ENCODE measurements at places on chromosomes 11 and 22.

- no peak for DNase-seq
Measured at GRCh38 chr11:63508745-63509144, 2.9 kb downstream of the LGALS12 start.

- DNase-seq = no peak
Measured at GRCh38 chr11:133732109-133732674, 113.1 kb downstream of the SPATA19 start.

GRCh38 chr11:131760091-131761061 lies 390.0 kb downstream of the NTM start:
- DNase-seq = no peak

DNA sequence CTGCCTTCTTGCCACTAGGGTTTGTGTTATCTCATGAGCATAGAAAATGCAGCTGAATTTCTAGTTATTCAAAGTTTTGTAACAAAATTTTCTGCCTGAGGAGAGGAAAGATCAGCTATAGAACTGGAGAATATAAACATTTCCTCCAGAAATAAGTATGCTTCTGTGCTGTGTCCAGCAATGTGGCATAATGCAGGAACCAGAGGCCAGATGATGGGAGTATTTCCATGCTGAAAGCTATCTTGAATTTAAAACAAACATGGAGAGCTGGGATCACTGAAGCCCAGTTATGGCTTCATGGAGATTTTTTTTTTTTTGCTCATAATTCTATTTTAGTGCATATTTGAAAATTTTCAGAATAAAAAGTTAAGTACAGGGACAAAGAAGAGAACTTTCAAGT lies 608.2 kb downstream of the SOX6 start:
- DNase-seq = no peak

- no peak for DNase-seq
Measured at GRCh38 chr11:38900211-38900610, 2302.2 kb upstream of the RAG2 start.

- no peak for DNase-seq
Measured at GRCh38 chr11:120667281-120667680, 155.7 kb downstream of the GRIK4 start.

GRCh38 chr11:65117206-65118096 lies at the start of gene ZNHIT2:
Gene ZNHIT2 (minus strand): TSS chr11:65117701. CDS start chr11:65117653, 48 bp downstream.
- DNase-seq = peak; percentile 100

GRCh38 chr11:9861860-9862725 lies 198.2 kb downstream of the SWAP70 start:
- no peak for DNase-seq
